Stimulated activated CD4-positive, alpha-beta T cell treated with anti-CD3 and anti-CD28 coated beads, Interleukin-1b, Interleukin-23, amount 100 ng/mL, for 1 hour (primary cell): ENCODE measurements at places on chromosomes 4 and X.
A peak's percentile ranks its signal among the peaks of the same experiment; 100 is the strongest.

DNA sequence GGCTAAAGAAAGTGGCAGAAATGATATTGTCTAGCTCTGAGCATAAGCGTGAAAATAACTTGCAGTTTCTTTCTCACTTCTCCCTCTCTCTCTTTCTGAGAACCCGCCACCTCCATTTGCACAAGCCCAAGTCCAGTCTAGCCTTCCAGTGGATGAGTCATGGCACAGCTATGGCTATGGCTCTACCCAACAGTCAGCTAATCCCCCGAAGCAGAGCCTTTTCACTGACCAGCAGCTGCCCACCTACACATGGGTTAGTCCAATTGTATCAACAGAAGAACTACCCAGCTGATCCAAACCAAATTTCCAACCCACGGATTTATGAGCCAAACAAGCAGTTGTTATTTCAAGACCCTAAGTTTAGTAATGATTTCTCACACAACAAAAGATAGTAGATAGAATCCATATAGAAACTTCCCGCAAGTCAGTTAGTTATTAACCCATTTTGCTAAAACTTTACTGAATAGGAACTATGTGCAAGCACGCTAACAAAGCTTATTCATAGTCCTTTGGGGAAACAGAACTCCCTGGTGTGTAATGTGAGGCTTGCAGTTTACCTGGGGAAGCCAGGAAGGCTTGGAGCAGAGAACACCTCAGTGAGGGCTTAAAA lies 282.3 kb downstream of the INPP4B start:
- DNase-seq = no peak

GRCh38 chr4:93843772-93844171 lies 15.2 kb downstream of the ATOH1 start:
- DNase-seq = no peak

DNA sequence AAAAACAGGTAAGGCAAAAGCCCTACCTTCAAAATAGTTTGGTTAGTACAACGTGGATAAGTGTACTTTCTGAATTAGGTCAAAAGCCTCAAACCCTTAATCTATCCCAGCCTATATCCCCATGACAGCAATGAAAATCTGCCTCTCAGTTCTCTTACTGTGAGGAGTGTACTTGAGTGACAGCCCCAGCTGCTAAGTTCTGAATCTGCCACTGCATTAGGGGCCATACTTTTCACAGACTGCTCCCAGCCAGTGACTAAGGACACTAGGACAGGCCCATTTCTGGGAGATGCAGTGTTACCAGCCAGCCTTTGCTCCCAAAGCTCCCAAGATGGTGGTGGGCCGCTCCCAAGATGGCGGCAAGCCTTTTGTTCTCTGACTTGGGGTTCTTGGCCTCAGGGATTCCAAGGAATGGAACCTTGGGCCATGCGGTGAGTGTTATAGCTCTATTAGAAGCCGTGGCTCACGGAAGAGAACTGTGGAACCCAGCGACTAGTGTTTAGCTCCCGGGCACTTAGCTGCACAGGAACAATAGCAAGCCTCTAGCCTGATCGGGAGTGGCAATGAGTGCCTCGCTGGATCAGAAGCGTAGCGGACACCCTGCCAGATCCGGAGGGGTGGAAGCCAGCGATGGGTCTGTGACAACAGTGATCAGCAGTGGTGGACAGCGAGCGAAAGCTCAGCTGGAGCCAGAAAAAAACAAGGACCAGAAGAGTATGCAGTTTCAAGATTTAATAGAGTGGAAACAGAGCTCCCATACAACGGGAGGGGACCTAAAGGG lies 175.6 kb upstream of the NRK start:
- DNase-seq = no peak

- no peak for DNase-seq
Measured at GRCh38 chrX:50920132-50920531, 9.6 kb downstream of the BMP15 start.

DNA sequence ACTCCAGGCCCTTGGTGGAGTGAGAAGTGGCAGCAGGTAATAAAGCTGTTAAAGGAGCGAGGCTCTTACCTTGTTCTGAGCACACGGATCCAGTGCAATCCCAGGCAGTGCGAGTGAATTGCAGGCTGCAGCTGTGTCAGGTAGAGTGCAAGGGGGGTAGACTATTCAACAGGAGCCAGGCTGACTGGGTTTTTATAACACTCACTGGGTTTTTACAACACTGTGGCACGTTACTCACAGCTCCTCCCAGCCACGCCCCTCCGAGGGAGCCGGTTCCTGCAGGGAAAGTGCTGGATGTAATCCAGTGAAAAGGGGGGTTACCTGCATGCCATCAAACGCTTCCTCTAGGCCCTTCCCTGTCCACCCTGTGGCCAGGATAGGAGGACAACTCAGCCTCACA lies 358 bp downstream of the FGFBP1 start:
- no peak for DNase-seq

DNA sequence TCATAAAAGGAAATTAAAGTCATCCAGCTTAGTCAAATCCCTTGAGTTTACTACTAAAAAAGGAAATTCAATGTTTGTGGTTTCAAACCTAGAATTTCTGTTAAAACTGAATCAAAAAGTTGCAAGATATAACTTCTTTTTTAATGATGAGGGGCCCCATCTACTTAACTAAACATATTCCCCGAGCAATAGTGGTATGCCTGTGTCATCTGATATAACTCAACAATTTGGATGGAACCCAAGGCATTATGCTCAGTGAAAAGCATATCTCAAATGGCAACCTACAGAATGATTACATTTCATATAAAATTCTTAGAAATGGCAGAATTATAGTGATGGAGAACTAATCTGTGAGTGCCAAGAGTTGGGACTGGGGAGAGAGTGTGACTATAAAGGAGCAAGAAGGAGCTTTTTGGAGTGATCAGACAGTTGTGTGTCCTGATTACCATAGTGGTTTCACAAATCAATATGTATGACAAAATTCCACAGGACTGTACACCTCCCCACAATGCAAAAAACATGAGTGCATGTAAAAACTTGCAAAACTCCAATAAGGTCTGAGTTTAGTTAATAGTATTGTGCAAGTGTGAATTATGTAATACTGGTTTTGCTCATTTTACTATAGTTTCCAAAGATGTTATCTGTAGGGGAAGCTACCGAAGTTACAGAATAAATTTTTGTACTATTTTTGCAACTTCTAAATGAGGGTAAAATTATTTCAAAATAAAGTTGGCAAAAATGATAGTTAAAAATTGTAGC lies 323.2 kb downstream of the ARHGAP24 start:
- DNase-seq = no peak

GRCh38 chrX:11334165-11334564 lies 41.0 kb downstream of the AMELX start:
- no peak for DNase-seq

- no peak for DNase-seq
Measured at GRCh38 chr4:28004520-28004919, 1143.9 kb downstream of the STIM2 start.

- DNase-seq = no peak
Measured at GRCh38 chr4:61202638-61203435, 2.7 kb downstream of the ADGRL3 start.

DNA sequence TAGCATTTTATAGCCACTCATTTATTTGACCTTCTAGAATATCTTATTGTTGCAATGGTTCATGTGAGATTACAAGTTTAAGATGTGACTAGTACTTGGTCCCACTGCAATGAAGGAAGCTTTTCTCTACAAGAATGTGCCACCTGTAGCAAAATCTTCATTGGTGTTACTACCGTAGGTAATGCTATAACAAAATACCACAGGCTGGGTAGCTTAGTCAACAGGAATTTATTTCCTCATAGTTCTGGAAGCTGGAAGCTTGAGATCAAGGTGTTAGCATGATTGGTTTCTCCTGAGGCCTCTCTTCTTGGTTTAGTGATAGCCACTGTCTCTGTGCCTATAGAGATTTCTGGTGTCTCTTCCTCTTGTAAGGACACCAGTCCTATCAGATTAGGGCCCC lies 441.0 kb downstream of the GPM6A start:
- DNase-seq = no peak

- DNase-seq = no peak
Measured at GRCh38 chr4:166980419-166980818, 253.9 kb downstream of the SPOCK3 start.

GRCh38 chr4:103197765-103198110 lies 405 bp downstream of the CENPE start:
- DNase-seq = no peak

DNA sequence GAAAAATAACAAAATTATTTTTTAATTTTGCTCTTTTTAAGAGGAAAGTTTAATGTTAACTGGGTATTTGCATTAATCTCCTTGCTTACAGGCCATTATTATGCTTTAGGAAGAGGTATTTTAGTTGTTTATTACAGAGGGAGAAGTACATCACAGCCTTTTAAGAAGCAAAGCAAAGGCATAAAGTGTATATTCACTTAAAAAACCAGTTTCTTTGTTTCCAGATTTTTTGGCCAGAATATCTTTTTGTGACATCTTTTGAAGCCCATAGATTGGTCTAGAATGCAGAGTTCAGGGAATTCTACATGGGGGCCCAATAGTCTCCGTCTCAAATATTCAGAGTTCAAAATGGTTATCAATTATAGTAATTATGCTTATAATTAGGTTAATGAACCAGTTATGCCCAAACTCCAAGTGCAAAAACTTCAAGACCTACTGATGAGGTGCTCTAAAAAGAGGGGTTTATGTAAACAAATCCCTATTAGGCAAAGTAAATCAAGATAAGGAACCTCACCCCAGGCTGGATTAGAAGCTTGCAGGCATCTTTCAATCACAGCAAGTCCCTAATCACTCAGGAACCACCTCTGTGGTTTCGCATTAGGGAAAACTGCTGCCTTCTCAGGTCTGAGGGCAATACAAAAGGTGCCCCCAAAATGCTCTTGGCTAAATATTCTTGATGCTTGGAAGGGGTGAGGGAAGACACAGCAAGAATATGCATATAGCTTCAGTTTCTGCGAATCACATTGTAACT lies 1.4 kb downstream of the CXXC4 start:
- DNase-seq = no peak

DNA sequence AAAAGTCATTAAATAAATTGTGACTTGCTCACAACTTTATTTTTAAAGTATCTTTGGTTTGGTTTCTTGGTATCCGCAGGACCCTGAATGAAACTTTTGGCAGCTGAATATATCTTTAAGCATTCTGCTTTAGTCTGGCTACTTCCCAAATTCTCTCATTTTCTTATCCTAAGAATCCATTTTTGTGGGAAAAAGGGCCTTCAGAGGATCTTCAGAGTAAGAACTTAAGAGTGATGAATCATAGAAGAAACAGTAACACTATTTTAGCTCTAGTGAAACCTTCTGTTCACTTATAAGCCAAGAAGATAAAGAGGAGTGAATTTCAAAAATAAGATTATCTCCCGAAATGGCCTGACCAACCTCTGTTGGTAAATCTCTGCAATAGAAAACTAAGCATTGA lies 540.6 kb upstream of the MAGEB18 start:
- no peak for DNase-seq

GRCh38 chrX:23782863-23783588 lies at the start of gene SAT1:
SAT1 (plus strand) TSS chrX:23783173; CDS start chrX:23783352, 179 bp downstream.
- peak; percentile 83 for DNase-seq

GRCh38 chr4:184408684-184409081 lies 65.7 kb downstream of the IRF2 start:
- DNase-seq = no peak

- DNase-seq = no peak
Measured at GRCh38 chr4:6728320-6729029, 12.5 kb downstream of the BLOC1S4 start.

- no peak for DNase-seq
Measured at GRCh38 chrX:21840193-21840545, 752 bp downstream of the MBTPS2 start.

DNA sequence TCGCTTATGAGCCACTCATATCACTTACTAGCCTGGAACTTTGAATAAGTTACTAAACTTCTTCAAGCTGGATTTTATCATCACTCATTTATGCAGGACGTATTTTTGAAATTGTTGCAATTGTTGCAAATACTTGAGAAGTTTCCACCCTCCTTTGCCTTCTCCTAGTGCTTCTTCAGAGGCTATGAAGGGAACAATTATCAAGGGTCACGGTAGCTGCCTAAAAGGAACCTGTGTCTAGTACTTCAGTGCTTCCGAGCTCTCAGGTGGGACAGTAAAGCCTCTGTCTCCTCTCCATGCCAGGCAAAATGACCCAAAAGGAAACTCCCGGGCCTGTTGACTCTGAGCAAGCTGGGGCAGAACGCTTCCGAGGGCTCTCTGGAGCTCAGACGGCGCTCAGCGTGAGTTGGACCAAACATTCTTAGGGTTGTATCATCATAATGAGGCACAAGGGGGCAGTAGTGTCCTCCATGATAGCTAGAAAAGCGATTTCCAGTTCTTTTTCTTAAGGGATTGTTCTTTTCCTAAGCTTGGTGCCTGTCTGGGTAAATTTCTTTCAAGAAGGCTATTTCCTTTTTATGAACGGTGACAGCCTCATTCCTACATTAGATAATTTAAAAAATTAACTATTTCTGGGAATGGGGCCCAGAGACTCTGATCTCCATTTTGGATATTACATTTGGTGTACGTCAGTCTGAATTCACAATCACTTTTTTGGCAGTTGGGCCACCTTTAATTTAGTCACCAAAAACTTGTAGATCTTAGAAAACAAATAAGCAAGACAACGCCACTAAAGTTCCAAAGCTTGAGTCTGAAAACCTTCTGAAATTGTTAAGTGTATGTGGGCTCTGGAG lies 73.1 kb downstream of the PACRGL start:
- no peak for DNase-seq

DNA sequence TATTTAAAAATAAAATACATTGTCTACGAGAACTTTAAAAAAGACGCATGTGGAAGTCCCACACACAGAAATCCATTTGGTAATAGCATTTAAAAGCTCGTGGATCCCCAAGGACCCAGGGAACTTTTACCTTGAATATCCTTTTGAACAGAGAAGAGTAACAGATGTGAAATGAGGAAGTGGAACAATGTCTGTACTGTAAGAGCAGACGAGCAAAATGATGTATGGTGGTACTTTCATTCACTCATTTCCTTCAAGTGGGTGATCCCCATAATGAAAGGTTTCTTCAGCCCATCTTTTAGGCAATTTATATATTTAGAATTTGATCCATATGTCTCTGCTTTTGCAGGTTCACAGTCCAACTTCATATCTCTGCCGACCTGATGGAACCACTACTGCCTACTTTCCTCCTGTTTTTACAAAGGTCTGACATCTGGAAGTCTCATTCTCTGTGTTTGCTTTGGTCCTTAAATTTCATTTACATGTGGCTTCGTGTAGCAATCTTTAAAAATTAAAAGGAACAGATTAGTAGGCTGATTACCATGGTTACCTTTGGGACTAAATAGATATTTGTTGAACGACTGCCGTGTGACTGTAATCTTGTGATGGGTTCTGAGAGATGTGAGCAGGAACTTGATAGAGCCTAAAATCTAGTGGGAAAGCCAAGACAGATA lies 188.4 kb downstream of the PALLD start:
- DNase-seq = no peak

DNA sequence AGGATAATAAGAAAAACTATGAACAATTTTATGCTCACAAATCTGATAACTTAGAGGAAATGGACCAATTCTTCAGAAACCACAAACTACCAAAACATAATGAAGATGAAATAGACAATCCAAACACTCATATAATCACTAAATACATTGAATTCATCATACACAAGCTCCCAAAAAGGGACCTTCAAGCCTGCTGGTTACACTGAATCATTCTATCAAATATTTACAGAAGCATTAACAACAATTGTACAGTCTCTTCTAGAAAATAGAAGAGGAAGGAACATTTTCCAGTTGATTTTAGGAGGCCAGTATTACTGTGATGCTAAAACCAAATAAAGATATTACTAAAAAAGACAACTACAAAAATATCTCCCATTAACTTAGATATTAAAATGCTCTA lies 88.3 kb downstream of the IL15 start:
- no peak for DNase-seq
